Activated T-helper 1 cell treated with Interleukin-2 at 50 U/mL for 16 hours (primary cell): ENCODE measurements at places on chromosomes 1 and 21.

GRCh38 chr1:22832414-22832786 is 121.8 kb downstream of the EPHB2 start:
- DNase-seq: no peak

GRCh38 chr1:164780111-164780812 is 221.3 kb downstream of the PBX1 start:
- no peak for DNase-seq

- no peak for DNase-seq
Observed at GRCh38 chr1:174789399-174789798, 210.3 kb upstream of the CACYBP start.

DNA sequence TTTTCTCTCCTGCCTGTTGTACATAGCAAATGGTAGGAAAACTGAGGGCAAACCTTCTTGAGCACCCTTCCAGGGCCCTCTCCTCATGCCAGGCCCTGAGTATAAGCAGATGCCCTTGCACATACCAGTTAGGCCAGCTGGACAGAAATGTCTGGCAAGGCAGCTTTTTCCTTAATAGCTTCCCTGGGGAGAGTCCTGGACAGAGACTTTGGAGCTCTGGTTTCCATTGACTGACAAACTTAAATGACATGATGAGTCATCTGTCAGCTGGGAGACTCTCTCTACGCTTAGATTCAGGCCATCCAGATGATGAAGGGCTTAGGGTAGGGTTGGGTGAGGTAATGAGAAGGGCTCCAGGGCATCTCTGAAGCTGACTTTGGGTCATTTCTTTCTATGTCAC is 317.5 kb downstream of the ASTN1 start:
- no peak for DNase-seq

DNA sequence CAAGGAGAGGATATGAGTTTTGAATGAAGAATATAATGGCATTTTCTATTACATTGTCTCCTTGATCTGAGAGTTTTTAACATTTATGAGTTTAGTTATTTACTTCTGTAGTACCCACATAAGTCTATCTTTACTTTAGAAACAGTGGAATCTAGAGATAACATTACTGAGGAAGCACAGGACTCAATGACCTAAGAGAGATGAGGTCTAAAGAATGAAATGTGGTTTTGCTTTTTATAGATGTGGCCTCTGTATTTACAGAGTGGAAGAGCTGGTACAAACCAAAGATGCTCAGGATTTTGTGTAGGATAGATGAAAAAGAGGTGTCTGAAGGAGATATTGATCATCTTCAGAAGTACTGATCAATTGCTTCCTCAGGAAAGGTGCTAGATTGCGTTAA is 177.3 kb downstream of the KCTD3 start:
- no peak for DNase-seq

- no peak for DNase-seq
Observed at GRCh38 chr1:39413902-39414528, 77.4 kb upstream of the BMP8A start.

DNA sequence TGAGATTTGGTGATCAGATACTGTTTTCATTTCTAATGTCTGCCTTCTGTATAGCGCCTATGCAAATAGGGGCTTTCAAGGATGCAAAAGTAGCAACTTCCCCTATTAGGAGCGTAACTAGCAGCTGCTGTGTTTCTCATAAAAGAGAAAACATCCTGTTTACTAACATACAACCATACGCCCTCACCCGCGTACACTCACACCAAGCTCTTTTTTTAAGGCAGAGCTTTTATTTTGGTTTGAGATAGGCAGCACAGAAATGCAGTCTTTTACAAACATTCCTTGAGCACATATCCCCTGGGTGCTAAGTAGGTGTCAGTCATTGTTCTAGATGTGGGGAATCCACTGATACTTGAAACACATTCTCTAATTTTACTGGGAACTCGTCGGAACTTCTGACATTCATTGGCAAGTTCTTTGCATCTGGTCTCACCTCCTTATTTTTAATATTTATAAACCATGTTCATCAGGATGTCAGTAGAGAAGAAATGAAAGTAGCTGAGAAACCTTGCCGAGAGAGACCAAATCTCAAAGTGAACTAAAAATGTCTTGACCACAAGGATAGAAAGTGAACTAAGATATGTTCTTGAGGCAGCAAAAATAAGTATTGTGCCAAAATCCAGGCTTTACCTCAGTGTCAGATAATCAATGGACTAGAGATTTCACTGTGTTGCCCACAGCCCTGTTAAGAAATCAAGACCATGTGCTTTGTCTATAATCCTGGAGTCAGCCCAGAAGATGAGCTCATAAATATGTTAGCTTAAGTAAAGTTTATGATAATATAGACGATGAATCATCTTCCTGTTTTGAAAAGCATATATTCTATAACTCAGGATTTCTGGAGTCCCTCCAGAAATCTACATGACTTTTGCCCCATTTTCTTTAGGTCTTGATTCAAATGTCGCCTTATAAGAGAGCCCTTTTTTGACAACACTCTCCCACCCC is 350.9 kb downstream of the ST6GALNAC3 start:
- DNase-seq: no peak

DNA sequence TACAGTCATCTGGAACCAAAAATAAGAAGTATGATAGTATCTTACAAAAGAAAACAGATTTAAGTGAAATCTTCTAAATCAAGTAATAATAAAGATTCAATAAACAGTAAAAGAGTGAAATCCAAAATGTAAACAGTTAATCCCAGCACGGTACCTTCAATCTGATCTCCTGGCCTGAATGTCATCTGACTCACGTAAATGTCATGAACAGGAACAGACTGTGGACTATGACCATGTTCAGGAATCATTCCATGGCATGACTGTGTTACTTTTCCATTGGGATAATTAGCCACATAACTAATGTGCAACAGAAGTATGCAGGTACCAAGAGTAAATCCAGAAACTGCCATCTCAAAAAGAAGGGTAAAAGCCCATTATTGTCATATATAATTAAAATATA is 18.0 kb downstream of the FRRS1 start:
- no peak for DNase-seq

DNA sequence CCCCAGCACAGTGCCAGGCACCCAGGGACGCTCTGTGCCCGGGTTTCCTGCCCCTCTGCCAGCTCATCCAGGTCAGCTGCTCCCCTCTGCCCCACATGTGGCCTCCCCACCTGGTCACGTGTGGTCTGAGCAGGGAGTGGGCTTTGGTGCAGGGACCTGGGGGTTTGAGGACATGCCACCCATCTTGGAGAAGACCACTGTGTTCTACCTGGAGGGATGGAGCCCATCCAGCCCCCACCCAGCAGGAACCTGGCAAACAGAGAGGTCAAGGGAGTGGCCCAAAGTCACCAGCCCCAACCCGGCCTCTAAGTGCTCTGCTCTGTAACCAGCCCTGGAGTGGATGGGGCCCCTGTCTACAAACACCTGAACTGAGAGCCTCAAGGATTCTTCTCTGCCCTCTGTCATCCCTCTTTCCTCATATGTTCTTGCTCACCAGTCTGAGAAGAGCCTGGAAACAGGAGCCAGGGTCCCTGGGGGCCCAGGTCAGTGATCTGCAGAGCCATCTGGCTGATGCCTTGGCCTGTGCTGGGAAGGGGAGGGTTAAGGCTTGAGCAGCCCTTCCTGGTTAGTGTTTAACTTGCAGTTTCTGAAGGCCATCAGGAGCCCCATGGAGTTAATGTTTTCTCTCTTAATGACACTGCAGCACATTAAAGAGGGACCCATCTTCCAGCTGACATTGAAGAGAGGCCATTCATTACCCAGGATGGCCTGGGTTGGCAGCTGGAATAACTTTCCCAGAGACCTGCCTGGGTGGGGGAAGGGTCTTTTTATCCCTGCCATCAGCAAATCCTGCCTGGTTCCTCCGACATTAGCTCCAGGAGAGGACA is 235.4 kb downstream of the PTPRU start:
- no peak for DNase-seq

- no peak for DNase-seq
Observed at GRCh38 chr1:182679684-182680083, 4.7 kb downstream of the RGS8 start.

- no peak for DNase-seq
Observed at GRCh38 chr1:48532976-48533375, 61.0 kb upstream of the SPATA6 start.

DNA sequence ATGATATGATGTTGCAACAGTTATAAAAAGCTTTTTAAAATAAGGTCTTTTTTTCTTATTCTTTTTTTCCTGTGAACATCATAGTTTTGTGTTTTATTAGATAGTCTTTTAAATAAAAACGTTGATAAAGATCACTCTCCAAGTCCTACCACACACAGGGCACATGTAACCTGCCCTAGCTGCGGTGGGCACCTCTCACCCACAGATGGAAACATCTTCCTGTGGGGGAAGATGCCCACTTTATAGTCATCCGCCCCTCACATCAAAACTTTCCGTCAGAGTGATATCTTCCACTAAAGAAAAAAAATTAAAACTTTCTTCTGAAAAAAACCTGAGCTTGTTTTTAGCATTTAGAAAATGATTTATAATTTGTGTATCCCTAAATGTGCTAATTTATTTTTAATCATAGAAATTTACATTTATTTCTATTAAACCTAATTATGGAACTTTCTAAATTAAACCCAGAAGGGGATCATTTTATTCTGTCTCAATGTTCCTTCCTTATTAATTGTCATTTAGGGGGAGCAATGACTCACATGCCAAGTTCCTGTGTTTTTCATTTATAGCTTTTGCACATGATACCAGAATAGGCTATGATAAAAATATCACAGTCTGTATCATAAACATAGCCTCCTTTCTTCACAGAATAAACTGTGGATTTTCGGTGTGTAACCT is 24.7 kb downstream of the TNFRSF9 start:
- no peak for DNase-seq

GRCh38 chr1:2977886-2978611 is 43.2 kb upstream of the ACTRT2 start:
- DNase-seq: no peak

DNA sequence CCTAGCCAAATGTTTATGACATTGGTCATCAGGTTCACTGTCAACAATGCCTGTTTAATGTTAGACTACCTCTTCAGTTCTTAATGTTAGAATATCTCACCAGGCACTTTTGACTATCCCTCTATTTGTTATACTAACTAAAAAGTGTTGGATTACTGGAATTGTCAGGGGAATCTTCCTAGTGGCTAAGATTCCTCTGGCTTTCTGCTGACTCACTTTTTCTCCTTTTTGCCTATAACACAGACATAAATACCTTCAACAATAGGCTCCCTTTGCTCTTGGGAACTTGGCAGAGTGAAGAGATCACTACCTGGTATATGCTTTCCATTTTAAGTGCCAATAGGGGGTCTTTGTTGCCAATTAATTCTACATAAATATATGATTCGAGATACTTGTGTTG is 68.5 kb downstream of the TMEM200B start:
- DNase-seq: no peak

DNA sequence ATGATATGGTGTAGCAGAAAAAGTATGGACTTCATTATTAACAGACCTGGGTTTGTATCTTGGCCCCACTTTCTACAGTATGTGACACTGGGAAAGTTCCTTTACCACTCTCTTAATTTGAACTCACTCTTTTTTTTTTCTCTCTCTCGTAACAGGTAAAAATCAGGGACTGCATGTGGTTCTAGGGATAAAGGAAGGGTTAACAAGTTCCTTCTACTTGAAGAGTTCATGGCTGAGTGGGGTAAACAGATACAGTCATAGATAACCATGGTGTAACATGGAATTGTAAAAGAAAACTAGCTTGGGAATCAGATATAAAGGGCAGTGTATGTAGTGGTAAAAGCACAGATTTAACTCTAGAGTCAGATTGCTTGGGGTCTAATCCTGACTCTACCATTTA is 21.2 kb downstream of the ZYG11B start:
- no peak for DNase-seq
